ENCODE measurements at places on chromosomes 6 and 20. TPM values are rescaled to one million over a fixed set of nuclear protein-coding genes. Genes with fewer than 3 reads are reported as not detected.

DNA sequence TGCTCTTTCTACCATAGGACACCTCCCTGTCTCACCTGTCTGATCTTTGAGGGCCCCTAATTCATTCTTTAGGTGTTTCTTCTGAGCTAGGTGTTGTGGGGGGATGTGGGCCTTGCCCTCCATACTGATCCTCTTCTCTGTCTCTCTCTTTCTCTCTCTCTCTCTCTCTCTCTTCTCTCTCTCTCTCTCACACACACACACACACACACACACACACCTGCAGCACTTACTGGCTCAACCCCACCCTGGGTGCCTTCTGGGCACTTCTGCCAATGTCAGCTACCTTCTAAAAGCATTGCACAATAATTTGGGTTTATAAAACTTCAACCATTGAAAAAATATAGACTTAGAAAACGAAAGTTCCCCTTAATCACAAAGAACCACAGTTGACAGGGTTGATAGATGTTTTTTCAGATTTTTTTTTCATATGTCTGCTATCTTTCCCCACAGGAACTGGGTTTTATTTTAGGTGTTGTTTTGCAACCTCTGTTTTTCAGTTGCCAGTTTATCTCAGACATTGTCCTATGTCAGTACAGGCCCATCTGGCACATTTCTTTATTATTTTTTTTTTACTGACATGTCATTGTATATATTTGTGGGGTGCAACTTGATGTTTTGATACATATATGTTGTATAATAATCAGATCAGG lies 28.1 kb downstream of the PKIG start:
- no peak overlapping the region for H3K27ac ChIP-seq
- H3K36me3 ChIP-seq: no peaks in the 10 kb centered on the region
- H3K27me3 ChIP-seq: no peaks in the 10 kb centered on the region
- no peak for DNase-seq
- H3K4me1 ChIP-seq: peaks cover 10% of the 10 kb centered on the region

DNA sequence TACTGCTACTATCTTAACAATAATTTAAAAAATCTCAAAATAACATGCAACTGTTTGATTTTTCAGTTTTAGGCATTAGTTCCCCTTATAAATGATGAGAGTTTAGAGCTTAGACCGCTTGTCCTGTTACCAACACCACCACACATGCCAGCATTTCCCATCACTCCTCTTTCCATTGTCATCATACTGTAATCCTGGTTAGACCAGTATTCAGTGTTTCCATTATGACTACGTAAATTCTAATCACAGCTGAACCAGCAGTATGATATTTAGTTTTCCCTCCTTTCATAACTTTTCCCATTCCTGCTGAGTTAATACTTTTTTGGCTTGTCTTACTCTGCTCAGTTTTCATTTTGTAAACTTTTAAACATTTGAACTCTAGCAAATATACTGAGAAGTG lies 12.2 kb upstream of the TBC1D20 start:
- no peak overlapping the region for H3K27ac ChIP-seq
- H3K4me1 ChIP-seq: peaks cover 9% of the 10 kb centered on the region
- no peak for DNase-seq
- H3K27me3 ChIP-seq: no peaks in the 10 kb centered on the region
- H3K4me3 ChIP-seq: no peak overlapping the region

The RNF144B gene
- 4.0 TPM for total RNA-seq

The LAMP5 gene
- total RNA-seq: not detected

- H3K4me3 ChIP-seq: no peak overlapping the region
- no peak overlapping the region for H3K27ac ChIP-seq
- H3K36me3 ChIP-seq: no peaks in the 10 kb centered on the region
- DNase-seq: no peak
These were observed 196.9 kb upstream of the SLC24A3 start for GRCh38 chr20:19015351-19016139.

- H3K4me1 ChIP-seq: no peaks in the 10 kb centered on the region
- H3K27ac ChIP-seq: no peak overlapping the region
- no peak for DNase-seq
- no peaks in the 10 kb centered on the region for H3K36me3 ChIP-seq
These were observed 20.0 kb upstream of the PHF3 start for GRCh38 chr6:63615590-63615989.

The ASXL1 gene
- 57.9 TPM for total RNA-seq

DNA sequence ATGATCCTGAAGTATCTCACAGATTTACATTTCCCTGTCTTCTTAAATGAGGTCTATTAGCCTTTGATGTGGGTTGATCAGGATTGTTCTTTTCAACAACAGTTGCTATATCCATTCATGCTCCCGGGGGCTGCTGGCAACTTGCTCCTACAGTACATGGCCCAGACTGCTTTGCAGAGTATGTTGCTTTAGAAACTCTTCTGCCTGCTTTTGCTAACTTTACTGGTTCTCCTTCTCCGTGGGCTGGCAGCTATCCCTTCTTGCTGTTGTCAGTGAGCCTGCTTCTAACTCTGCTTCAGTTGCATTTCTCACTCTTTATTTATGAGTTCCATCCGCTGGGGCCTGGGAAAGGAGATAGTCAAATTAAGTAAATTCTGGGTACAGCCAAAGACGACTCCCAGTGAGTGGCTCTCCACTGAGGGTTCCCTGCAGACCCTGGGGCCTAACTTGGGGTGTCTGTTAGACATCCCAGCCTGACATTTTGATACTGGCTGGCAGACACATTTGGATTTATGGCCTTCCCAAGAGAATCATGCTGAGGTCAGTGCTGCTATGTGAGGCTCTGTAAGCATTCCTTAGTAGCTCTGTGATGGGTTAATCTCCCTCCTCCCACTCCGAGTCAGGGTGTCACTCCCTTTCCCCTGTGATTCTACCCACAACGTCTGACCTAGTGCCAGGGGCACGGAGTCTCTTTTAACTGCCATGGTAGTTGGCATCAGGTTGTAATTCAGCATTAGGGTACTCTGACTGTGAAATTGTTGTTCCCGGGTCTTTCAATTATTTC lies 73.6 kb downstream of the SLX4IP start:
- no peak overlapping the region for H3K4me3 ChIP-seq
- DNase-seq: no peak
- H3K27me3 ChIP-seq: no peaks in the 10 kb centered on the region
- H3K27ac ChIP-seq: no peak overlapping the region

The OR2B6 gene
- not detected for total RNA-seq

DNA sequence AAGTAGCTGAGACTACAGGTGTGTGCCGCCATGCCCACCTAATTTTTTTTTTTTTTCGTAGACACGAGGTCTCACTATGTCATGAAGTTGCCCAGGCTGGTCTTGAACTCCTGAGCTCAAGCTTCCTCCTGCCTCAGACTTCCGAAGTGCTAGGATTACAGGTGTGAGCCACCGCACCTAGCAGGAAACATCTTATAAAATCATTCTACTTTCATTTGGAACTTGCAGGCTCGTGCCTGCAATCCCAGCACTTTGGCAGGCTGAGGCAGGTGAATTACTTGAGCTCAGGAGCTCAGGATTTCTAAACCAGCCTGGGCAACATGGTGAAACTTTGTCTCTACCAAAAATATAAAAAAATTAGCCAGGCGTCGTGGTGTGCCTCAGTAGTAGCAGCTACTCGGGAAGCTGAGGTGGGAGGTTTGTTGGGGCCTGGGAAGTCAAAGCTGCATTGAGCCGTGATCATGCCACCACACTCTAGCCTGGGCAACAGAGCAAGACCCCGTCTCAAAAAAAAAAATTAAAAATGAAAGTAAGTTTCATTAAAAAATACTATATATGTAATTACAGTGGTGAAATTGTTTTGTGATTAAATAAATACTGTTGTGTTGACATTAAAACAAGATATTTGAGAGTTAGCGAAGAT lies 15.1 kb downstream of the MAPK14 start:
- H3K27me3 ChIP-seq: no peaks in the 10 kb centered on the region
- H3K4me3 ChIP-seq: no peak overlapping the region
- no peak for DNase-seq
- H3K27ac ChIP-seq: no peak overlapping the region
- H3K4me1 ChIP-seq: peaks cover 35% of the 10 kb centered on the region

The WFDC10B gene
- not detected for total RNA-seq

The EPB41L1 gene
- 22.8 TPM for total RNA-seq

The SRMS gene
- total RNA-seq: not detected
